ENCODE measurements at places on chromosomes 4 and X.

DNA sequence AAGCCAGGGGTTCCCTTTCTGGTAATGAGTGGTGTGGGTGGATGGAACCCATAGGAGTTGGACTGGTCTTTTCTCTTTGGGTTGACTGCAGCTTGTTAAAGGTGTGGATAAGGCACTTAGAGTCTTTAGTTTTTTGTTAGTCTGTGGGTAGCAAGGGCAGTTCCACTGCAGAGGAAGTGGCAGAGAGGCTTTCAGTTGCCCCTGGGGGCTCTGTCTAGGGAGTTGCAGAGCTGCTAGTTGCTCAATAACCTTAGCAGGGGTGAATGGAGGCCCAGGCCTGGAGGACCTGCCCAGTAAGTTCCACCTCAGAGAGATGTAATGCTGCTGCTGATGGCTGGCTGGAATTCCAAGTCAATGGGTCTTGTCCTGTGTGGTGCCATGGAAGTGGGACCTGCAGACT is 282.6 kb upstream of the NDST4 start:
- no peak for DNase-seq

DNA sequence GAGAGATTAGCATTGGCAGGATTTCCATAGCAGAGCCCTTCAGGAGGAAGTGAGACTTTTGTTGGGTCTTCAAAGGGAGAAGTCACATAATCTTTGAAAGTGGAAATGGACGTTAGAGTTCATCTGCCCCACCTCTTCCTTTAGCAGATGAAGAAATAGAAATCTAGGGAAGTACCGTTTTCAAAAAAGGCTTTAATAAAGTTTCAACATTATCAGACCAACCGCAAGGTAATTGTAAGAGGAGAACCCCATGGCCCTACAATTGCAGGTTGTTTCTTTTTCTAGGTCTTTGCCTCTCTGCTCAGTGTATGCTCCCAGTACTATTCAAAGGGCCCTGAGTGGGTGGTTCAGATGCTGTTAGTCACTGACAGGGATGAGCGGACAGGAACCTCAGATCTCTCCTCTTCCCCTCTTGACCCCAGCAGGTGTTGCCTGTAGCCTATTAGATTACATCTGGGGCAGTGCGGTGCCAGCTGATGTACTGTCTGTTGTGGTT is 48.6 kb upstream of the AP1S2 start:
- DNase-seq = peak; percentile 42

- no peak for DNase-seq
Observed at GRCh38 chr4:125838924-125839323, 524.2 kb downstream of the FAT4 start.

DNA sequence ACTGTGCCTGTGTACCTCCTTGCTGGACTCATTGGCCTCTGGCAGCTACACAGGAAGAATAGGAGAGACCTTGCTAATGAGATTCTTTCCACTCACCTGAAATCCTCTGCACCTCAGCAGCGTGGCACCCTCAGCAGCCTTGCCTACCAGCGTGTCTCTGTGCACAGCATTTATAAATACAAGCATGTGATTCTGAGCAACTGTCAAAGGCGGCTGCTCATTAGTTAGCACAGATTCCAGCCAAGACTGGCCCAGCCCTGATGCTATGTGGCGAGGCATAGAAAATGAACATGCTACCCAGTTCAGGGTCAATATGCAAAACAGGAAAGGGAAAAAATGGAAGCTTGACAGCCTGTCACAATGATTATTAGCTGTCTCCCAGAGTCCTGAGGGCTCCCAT is 298.0 kb downstream of the C4orf33 start:
- no peak for DNase-seq

- no peak for DNase-seq
Observed at GRCh38 chrX:1496076-1496475, 40.9 kb downstream of the P2RY8 start.

DNA sequence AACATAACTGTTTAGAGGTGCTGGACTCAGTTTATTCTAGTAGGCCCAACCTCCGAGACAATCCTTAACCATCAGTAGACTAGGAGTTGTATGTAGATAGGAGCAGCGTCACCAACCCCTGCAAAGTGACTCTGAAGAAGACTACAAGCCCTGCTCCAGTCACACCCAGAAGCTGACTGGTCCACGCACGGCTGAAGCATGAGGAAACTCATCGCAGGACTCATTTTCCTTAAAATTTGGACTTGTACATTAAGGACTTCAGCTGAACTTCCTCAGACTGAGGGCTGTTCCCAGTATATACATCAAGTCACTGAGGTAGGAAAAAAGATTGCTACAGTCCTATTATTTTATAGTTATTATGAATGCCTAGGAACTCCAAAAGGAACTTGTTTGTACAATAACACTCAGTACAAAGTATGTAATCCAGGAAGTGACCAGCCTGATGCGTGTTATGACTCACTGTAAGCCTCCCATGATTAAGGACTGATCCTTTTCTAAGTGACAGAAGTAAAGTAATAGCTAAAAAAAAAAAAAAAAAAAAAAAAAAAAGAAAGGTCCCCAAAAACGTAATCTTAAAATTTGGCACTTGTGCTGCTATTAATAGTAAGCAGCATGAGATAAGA is 41.6 kb upstream of the UGT2B7 start:
- DNase-seq = no peak

DNA sequence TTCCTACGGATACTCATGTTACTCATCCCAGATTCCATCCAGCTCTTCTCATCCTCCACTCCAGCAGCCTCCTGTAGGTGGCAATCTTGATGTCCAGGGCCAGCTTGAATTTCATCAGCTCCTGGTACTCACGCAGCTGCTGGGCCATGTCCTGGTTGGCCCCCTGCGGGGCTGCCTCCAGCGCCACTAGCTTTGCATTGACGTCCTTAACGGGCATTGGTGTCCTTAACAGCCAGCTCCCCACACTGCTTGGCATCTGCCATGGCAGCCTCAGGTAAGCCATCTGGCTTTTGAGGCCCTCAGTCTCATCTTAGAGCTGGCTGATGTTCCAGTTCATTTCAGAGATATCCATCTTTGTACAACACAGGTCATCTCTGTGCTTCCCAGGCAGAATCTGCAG is 223.7 kb downstream of the FGF13 start:
- no peak for DNase-seq

GRCh38 chrX:100098660-100099375 is 311.3 kb downstream of the PCDH19 start:
- DNase-seq = no peak

DNA sequence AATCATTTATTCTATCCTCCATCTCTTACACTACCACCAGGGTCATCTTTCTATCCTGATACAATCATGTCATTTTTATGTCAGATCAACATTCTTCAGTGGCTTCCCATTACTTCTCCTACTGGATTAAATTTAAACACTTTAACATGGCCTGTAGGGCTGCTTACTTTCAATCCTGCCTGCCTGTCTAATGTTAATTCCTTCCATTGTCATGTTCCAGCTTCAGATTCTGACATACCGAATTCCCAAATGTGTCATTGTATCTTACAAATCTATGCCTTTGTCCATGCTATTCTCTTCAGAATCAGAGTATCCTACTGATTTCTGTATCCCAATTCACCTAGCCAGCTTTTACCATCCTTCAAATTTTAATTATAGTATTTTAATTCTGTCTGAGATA is 49.9 kb upstream of the FHDC1 start:
- DNase-seq = no peak

GRCh38 chr4:26050212-26050643 is 136.2 kb downstream of the SMIM20 start:
- DNase-seq = no peak

DNA sequence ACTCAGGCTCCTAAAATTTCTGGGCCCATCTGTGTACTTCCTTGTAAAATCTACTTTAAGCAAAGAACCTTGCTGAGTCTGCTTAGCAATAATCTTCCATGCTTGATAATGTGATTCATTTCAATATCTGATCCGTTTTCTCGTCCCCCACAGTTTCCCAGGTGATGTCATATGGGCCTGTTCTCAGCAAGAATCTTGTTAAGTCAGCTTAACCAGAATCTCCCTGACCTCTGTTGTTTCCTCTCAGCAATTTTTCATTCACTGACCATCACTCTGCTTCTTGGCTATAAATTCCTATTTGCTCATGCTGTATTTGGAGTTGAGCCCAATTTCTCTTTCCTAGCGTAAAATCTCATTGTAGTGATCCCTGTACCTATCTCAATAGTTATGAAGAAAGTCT is 13.9 kb downstream of the CSN2 start:
- DNase-seq = no peak

DNA sequence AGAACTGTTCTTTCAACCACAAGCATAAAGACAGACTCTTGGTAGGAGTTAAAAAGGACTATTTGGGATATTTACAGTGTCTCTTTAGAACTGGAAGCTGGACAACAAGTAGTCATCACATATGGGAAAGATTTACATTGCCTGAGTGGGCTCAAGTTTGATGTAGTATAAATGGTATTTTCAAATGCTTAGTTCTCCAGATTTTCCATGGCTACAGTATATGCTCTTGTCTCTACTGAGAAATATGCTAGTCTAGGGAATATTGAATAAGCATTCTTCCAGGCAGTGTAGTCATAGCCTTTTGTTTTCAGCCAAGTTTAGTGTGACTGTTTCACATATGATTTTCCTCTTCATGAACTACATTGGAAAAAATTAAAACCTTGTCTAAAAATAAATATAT is 315.6 kb downstream of the ARHGAP24 start:
- no peak for DNase-seq

- no peak for DNase-seq
Observed at GRCh38 chrX:29044423-29045184, 457.4 kb downstream of the IL1RAPL1 start.

- no peak for DNase-seq
Observed at GRCh38 chrX:100677611-100678181, 33.7 kb downstream of the SRPX2 start.

DNA sequence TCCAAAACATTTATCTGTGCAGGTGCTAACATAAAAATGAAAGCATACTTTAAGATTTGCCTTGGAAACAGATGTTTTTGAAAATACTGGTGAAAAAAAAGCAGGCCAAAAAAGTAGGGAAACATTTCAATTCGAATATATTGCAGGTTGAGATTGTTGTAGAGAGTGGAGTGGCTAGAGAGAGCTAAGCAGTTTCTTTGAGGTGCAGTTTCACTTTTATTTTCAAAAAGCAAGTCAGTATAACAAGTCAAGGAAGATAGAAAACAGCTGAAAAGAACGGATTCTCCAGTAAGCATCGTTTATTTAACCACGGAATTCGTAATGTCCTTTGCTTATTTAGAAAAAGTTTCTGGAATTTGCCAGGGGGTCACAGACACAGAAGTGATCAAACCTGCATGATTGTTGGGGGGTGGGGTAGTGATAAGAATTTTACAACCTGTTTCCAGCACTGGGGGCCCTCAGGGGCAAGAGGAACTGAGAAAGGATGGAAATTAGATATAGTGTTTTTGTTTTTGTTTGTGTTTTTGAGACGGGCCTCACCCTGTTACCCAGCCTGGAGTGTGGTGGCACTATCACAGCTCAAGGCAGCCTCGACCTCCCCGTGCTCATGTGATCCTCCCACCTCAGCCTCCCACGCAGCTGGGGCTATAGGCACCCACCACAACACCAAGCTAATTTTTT is 175.0 kb downstream of the TENM3 start:
- DNase-seq = no peak

GRCh38 chr4:27048429-27049238 is 188.0 kb downstream of the STIM2 start:
- no peak for DNase-seq

- DNase-seq = no peak
Observed at GRCh38 chr4:133149932-133150471, 908 bp downstream of the PCDH10 start.

GRCh38 chr4:189202869-189203271 is 737.8 kb upstream of the FRG1 start:
- DNase-seq = no peak

GRCh38 chr4:99378876-99379275 is 26.3 kb upstream of the ADH1C start:
- no peak for DNase-seq

DNA sequence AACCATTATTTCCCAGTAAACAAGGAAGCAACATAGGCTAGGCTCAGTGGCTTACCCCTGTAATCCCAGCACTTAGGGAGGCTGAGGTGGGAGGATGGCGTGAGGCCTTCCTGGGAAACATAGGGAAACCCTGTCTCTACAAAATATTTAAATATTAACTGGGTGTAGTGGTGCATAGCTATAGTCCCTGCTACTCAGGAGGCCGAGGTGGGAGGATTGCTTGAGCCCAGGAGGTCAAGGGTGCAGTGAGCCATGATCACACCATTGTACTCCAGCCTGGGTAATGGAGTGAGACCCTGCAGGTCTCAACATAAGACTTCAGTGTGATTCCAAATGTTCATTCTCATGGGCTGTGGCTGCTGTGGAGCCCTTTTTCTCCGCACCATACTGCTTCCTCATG is 34.9 kb downstream of the FHDC1 start:
- no peak for DNase-seq

DNA sequence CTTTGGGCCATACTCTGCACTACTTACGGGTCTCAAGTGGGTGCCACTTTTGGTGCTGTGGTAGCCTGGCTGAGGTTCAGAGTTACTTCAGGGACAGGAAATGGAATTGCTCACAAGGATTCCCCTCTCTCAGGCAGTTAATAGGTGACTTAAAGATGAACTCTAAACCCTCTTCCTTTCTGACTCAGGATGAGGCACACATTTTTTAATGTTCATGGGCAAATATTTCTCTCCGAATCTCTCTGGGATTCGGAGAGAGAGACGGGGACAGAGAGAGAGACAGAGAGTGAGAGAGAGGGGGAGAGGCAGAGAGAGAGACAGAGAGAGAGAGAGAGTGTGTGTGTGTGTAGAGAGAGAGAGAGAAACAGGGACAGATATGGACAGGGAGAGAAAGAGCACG is 79.8 kb downstream of the NYX start:
- no peak for DNase-seq

GRCh38 chr4:112023402-112023950 is 121.8 kb upstream of the FAM241A start:
- DNase-seq = no peak

- DNase-seq = no peak
Observed at GRCh38 chr4:76476571-76476970, 41.5 kb downstream of the SHROOM3 start.

DNA sequence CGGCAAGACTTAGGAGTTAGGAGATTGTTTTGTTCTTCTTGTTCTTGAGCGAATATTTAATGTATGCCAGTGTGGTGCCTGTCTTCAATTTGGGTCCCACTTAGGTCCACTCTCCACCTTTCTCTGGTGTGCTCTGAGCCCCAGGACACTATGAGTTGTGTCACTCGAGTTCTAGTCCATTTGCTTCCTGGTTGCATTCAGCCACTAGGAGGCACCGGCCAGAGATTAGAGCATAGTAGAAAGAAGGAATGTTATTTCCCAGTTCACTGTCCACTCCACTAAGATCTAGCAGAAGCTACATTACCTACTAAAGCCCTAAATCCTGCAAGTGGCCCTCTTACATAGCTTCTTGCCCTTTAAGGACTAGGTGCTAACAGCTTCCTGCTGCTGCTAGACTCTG is 326.9 kb downstream of the NAF1 start:
- DNase-seq = no peak

- no peak for DNase-seq
Observed at GRCh38 chr4:27000820-27001219, 140.2 kb downstream of the STIM2 start.

Measured in memory B cell (primary cell).